ENCODE measurements at places on chromosomes 4 and X.

GRCh38 chr4:163810755-163811154 is 316.3 kb downstream of the TMA16 start:
- DNase-seq: no peak

DNA sequence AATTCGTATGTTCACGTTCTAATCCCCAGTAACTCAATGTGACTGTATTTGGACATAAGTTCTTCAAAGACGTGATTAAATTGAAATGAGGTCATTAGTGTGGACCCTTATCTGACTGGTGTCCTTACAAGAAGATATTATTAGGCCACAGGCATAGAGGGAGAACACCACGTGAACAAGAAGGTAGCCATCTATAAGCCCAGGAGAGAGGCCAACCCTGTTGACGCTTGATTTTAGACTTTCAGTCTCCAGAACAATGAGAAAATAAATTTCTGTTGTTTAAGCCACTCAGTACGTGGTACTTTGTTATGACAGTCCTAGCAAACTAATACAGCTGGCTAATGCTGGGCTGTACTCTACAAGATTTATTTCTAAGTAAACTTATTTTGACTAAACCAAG is 1.5 kb upstream of the EIF1AX start:
- DNase-seq: no peak

- DNase-seq: peak; percentile 10
Observed at GRCh38 chrX:137194164-137194563, 160.4 kb upstream of the GPR101 start.

- DNase-seq: no peak
Observed at GRCh38 chrX:36583674-36584073, 424.5 kb upstream of the FAM47C start.

DNA sequence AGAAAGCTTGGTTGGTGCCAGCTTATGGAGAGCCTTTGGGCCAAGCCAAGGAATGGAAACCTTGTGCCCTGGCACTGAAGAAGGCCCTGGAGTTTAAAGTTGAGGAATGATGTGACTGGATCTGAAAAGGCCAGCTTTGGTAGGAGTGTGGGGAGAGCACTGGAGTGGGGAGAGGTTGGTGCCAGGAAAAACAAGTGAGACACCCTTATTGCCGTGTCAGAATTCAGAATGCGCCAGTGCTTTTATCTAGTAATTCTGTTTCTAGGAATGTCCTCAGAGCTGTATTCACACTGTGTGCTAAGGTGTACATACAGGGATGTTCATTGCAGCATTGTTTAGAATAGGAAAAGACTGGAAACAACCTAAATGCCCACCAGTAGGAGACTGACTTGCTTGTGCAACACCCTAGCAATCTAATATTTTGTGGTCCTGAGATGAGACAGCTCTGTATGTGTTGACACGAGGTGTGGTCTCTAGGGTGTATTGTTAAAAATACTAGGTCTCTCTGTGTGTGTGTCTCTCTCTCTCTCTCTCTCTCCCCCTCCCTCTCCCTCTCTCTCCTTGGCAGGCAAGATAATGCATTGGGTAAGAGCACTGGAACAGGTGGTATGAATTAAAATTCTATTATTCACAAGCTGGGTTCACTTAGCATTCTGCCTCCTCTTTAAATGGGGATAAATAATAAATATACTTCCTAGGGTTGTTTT is 107.8 kb downstream of the GATB start:
- DNase-seq: no peak

DNA sequence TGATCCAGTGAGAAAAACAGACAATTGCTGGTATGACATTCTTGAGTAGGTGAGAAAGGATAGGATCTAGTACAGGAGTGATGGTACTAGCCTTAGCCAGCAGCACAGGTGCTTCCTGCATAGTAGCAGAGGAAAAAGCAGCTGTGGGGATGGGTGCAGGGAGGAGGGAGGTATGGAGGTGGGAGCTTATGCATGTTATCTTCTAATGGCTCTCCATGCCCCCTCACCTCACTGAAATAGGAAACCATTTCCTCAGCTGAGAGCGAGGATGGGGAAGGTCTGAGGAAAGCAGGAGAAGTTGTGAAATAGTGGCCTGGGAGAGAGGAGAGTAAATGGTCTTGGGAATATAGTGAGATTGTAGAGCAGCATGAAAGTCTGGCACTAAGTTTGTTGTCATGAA is 136.3 kb downstream of the TMEM164 start:
- DNase-seq: no peak

DNA sequence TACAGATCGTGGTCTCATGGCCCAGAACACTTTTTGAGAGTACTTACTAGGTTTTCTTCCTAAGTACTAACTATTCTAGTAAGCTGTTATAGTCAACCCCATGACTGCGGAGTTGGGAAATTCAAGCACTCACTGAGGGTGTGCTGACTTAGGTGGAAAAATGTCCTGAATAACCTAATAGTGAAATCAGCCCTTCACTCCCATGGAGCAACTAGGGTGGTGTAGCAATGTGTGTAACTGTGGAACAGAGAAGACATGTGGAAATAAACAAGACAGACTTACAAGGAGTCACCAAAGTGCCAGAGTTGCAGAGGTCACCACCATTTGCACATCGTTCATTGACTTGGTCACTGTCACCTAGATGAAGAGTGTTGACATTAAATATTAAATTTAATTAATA is 12.1 kb upstream of the VSIG4 start:
- no peak for DNase-seq

DNA sequence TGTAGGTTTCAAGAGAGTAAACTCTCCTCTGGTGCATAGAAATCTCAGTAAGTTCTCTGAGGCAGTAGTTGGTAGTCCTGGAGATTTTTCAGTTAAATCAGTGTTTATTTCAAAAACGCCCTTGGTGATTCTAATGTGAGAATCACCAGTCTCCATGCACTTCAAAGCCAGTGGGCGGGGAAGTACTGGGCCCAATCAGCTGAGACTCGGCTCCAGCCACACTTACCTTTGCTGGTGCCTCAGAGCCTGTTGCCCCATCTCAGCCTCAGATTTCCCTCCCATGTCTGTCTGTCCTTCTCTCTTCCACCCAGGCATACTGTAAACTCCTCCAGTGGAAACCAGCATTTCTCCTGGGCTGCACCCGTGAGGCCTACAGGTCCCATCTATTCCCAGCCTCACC is 7.4 kb upstream of the MGST2 start:
- no peak for DNase-seq

DNA sequence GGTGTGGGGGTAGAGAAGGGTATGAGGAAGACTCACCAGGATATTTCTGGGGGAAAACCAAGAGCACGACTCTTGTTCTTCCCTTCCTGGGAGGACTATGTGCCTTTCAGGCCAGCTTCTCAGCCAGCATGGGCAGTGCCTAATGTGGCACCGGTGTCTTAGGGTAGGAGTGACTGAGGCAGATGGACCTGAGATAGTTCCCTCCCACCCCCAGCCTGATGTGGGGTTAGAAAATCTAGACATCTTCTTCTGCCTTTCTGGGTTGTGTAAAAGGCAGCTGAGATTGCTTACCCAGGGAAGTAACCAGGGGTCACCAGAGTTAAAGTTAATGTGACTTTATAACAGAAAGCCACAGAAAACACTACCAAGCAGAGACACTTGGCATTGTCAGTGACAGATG is 127.3 kb downstream of the TMA16 start:
- DNase-seq: no peak

GRCh38 chr4:175062183-175062592 is 144.0 kb downstream of the ADAM29 start:
- DNase-seq: no peak

DNA sequence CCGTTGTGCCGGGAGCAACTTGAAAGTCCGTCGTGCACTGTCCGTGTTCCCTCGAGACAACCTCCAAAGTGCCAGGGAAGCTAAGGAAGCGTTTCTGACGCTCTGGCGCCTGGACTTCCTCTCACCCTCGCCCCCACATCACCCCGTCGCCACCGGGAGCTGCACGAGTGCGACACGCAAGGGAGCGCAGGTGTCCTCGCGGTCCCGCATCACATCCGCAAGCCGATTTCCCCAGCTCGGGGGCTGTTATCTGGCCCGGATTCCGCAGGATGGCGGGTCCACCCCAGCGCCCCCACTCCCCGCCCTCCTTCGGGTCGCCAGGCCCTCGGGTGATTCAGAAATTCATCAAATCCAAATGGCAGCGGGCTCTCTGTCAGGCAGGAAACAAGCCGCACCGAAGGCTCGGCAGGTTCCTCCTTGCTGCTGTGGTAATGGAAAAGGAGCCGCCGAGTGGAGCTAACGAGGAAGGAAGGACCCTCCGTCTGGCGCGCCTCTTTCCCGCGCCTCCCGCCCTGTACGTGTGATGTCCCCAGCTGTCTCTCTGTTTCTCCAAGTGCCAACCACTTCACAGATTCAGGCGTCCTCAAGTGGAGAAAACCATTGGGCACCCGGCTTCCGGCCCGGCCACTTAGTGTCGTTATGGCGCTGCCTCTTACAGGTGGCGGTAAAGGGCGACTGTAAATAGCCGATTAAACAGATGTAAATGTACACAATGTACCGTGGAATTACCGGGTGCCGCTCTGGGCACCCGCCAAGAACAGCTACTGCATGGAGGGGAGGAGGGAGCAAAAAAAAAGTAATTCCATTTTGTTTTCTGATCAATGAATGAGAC is 921 bp upstream of the SETD7 start:
- DNase-seq: peak; percentile 51

- DNase-seq: no peak
Observed at GRCh38 chrX:93874554-93874953, 200.5 kb downstream of the FAM133A start.

Measured in stimulated activated CD4-positive, alpha-beta T cell treated with anti-CD3 and anti-CD28 coated beads, Interleukin-4, amount 100 ng/mL, for 24 hours (primary cell).